Mammary microvascular endothelial cell (primary cell): ENCODE measurements at places on chromosomes 3 and 15. TPM values are rescaled to one million over a fixed set of nuclear protein-coding genes. Genes with fewer than 3 reads are reported as not detected.

SENP8 gene
- total RNA-seq, result 1.2 and 1.3 TPM in 2 replicates

CPNE9 gene
- 0.30 TPM in 1 of 2 replicates, not detected in the other for total RNA-seq

PARP15 gene
- 0.94 and 1.1 TPM in 2 replicates for total RNA-seq

AGTR1 gene
- not detected in 2 replicates for total RNA-seq

GOLGA6D gene
- not detected in 2 replicates for total RNA-seq
